ENCODE measurements at places on chromosomes 6 and 20.

DNA sequence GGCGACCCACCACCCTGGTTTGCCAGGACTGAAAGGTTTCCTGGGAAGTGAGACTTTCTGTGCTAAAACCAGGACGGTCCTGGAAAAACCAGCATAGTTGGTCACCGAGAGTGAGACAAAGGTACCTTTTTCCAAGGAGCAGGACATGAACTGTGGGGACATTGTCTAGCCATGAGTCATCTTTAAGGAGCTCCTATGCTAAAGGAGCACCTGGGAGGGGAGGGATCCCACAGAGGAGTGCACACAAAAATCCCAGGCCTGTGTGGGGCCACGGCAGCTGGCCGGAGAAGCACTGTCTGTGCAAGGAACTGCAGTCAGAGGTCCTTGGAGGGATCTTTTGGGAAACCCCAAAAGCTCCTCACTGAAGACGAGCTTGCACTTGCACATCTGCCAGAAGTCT is 109.1 kb upstream of the PLEKHG1 start:
- no peak for DNase-seq

DNA sequence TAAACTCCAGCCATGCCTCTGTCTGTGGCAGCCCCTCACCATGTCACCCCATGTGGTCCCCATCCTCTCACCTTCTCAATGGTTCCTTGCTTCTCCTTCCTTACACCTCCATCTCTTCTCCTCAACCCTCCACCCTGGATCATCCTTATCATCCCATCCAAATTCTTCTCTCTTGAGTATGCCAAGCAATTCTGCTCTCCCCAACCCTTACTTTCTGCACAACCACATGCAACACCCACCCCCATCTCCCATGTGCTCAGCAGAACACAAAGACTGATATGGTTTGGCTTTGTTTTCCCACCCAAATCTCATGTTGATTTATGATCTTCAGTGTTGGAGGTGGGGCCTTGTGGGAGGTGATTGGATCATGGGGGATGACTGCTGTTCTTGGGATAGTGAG is 42.5 kb upstream of the RALY start:
- DNase-seq, result no peak

GRCh38 chr6:43871933-43872332 is 101.9 kb downstream of the VEGFA start:
- no peak for DNase-seq

GRCh38 chr6:35428421-35429149 is 23.6 kb upstream of the FANCE start:
- DNase-seq, result peak; percentile 18

DNA sequence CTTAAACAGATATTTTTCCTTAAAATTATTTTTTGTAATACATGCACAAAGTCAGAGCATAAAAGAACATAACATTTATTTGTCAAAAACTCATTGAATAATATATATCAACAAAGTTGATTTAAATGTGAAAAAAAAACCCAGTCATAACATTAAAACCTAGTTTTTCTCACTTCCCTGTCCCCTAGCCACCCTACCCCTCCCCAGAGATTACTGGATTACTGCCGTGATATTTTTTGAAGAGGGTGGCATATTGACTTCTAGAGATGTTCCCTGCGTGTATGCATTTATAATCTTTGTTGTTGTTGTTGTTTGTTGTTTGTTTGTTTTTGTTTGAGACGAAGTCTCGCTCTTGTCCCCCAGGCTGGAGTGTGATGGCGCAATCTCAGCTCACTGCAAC is 52.4 kb upstream of the ARMC2 start:
- DNase-seq, result no peak

DNA sequence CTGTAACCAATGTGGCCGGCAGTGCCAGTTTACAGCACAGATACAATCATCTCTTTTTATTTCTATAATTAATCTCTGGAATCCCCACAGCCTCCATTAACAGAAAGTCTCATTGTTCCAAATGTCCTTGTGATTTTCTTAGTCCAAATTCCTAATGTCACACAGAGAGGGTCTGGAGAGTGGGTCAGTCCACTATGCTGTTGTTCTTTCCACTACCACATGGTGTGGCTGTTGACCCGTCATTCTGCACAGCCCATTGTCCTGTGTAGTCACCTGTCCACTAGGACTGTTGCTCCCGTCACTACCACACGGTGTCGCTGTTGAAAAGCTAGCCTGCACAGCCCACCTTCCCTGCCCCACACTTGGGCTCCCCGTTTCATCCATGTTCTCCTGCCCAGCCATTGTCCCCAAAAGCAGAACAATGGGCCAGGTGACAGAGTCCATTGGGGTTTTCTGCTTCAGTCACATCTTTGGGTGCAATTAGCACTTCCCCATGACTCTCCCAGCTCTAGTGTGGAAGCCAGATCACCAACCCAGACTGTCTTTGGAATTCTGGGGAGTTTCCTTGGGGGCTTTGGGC is 8.6 kb upstream of the LBP start:
- DNase-seq, result no peak

DNA sequence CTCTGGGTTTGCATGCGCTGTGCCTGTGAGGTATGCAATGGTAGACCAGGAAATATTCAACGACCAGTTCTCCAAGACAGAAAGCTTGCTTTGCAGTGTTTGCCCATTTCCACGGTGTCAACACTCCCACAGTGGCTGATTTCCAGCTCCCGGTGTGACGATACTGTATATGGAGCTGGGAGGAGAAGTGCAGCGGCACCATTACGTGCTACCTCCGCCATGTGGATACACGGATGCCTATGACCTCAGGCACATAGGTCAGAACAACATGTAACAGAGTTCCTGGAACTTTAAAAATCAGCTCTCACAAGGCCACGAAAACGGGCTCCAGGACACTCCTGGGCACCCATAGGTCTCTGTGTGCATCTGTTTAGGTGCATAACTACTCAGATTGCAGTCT is 51.1 kb downstream of the NFATC2 start:
- DNase-seq, result no peak

- DNase-seq, result no peak
These were observed 33.2 kb downstream of the CCN2 start for GRCh38 chr6:131917763-131918649.

- no peak for DNase-seq
These were observed 103.0 kb downstream of the EDN3 start for GRCh38 chr20:59403261-59403961.

DNA sequence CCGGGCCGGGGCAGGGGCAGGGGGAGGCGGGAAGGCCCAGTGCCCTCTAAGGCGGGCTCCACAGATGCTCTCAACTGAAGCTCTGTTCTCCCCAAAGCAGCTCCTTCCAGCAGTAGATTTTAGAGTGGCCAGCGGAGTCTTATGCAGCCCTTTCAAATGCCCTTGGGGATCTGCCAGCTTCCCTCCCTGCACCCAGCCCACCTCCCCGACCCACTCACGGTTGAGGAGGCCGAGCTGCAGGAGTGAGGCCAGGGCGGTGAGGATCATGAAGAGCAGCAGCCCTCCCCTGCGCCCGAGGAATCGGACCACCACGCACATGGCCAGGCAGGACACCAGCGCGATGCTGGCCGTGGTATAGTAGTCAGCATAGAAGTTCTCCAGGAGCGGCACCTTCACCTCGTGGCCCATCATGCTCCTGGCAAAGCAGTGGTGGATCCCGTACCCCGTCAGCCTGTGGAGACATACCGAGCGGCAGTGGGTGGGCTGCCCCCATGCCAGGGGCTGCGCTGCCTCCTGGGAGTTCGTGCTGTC is 28.0 kb downstream of the PSMG4 start:
- DNase-seq, result no peak

- no peak for DNase-seq
These were observed 179.7 kb upstream of the SUPT3H start for GRCh38 chr6:45557454-45557853.

- DNase-seq, result no peak
These were observed 181.6 kb downstream of the FARS2 start for GRCh38 chr6:5442916-5443315.

DNA sequence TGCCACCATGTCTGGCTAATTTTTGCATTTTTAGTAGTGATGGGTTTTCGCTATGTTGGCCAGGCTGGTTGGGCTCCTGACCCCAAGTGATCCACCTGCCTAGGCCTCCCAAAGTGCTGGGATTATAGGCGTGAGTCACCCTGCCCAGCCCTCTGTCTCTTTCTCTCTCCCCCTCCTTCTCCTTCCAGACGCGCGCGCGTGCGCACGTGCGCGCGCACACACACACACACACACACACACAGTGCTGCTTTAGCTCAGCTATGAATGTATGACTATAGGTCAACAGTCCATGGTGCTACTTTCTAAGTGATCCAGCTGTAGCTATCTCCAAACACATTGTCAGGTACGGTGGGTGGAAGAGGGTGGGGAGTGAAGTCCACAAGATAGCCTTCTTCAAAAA is 449.5 kb downstream of the PHF3 start:
- no peak for DNase-seq

DNA sequence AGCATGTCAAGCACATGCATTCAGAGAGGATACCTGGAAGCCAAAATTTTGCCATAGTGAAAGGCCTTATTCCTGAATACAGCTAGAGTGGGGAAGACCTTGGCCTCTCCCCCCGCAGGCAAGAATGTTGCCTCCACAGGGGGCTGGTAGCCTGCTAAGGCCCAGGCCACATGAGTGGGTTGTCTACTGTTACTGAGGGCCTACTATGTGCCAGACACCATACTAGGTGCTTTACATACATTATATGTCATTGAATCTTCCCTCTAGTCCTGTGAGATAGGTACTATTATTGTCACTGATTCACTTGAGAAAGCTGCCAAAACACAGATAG is 642 bp upstream of the PI16 start:
- no peak for DNase-seq

- DNase-seq, result no peak
These were observed 85.3 kb upstream of the FYN start for GRCh38 chr6:111958534-111958933.

- DNase-seq, result peak; percentile 76
These were observed 114.9 kb downstream of the AKAP7 start for GRCh38 chr6:131250122-131250521.

- peak; percentile 86 for DNase-seq
These were observed 527.8 kb upstream of the RNF217 start for GRCh38 chr6:124434421-124434820.

- DNase-seq, result no peak
These were observed 89.8 kb downstream of the MDN1 start for GRCh38 chr6:89729818-89730217.

- no peak for DNase-seq
These were observed 141.1 kb downstream of the CEP57L1 start for GRCh38 chr6:109236115-109237076.

- no peak for DNase-seq
These were observed 95.3 kb downstream of the OR2B2 start for GRCh38 chr6:27816906-27817305.

DNA sequence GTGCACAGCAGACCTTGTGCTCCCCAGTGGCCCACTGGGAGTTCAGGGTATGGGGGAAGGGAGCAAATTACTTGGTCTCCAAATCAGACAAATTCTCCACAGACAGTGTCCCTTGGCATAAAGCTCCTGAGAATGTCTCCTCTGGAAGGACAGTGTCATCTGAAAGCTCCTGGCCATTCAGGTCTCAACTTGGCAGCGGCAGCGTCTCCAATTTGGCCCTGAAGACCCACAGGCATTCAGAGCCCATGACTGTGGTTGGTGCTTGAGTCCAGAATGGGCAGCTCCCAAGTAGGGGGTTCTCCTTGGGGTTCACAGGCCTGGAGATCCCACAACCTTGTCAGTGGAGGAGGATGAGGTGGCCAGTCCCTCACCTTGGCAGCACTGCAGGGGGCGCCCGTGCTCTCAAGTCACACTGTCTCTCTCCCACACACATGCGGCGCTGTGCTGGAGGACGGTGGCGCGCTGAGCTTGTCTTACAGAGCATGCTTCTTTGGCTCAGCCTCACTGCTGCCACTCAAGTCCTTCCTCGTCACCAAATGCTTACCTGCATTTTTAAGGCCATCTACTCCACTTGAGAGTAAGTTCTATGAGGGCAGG is 20.7 kb downstream of the DYNLRB1 start:
- DNase-seq, result peak; percentile 44

DNA sequence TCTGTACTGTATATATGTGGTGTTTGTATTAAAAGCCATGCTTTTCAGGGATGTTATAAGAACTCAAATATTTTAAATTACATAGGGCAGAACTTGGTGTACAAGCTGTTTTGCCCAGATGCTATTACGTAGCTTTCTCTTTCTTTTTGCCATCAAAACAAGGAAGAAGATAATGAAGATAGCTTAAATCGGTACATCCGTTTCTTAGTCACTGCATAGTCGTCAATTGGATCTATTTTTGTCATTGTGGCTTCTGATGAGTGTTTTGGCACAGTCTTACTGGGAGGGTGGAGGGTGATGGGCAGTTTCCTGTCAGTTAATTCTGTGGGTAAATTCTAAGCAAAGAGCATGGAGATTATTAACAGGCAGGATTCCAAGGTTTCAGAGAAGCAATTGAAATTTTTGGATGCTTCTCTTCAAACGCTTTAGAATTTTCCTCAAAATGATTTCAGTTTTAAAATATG is 649.1 kb upstream of the GJE1 start:
- peak; percentile 95 for DNase-seq

- DNase-seq, result no peak
These were observed 685.4 kb downstream of the TENT5A start for GRCh38 chr6:81067057-81067456.

- DNase-seq, result no peak
These were observed 15.1 kb downstream of the DEK start for GRCh38 chr6:18249271-18249670.

DNA sequence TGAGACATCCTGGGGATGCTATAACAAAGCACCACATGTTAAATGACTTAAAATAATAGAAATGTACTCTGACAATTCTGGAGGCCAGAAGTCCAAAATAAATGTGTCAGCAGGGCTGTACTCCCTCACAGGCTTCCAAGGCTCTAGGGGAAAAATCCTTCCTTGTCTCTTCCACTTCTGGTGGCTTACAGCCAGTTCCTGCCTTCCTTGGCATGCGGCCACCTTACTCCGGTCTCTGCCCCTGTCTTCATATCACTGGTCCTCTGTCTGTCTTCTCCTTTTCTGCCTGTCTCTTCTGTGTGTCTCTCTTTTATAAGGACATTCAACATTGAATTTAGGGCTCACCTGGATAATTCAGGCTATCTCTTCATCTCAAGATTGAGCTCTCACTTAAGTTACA is 155.3 kb upstream of the SYNCRIP start:
- DNase-seq, result no peak
